Stimulated activated naive CD8-positive, alpha-beta T cell treated with anti-CD3 and anti-CD28 coated beads, Interleukin-15, amount 100 ng/mL, for 72 hours (primary cell): ENCODE measurements at places on chromosomes 1 and 21.

GRCh38 chr1:113677250-113678158 is 81.8 kb downstream of the PHTF1 start:
- DNase-seq: no peak

DNA sequence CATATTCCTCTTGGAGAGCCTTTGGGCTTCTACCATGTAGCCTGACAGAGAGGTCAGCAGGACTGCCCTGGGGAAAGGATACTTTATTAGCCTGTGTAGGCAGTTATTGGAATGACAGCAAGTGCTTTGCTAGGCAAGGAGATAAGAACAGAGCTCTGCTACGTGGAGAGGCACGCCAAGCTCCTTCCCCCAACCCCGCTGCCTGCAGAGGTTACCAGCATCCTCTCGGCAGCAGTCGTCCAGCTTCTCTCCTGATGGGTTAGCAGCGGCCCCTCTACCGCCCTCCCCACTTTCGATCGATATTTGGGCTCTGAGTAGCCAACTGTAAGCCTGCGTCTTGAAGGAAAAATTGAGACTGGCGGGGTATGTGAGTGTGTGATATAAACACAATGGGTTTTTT is 122.3 kb downstream of the DHRS3 start:
- no peak for DNase-seq

DNA sequence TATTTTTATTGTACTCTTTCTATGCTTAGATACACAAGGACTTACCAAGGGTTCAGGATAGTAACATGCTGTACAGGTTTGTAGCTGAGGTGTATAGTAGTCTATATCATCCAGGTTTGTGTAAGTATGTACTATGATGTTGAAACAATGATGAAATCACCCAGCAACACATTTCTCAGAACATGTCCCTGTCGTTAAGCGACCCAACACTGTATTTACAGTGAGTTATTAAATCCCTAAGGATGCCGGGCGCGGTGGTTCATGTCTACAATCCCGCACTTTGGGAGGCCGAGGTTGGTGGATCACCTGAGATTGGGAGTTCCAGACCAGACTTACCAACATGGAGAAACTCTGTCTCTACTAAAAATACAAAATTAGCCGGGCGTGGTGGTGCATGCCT is 21.6 kb upstream of the RCOR3 start:
- no peak for DNase-seq

GRCh38 chr1:230839173-230839572 is 29.1 kb downstream of the C1orf198 start:
- no peak for DNase-seq

GRCh38 chr1:220184506-220184905 is 87.7 kb downstream of the RAB3GAP2 start:
- DNase-seq: no peak

- DNase-seq: no peak
These were observed 587.0 kb downstream of the NPHP4 start for GRCh38 chr1:5405263-5405662.

DNA sequence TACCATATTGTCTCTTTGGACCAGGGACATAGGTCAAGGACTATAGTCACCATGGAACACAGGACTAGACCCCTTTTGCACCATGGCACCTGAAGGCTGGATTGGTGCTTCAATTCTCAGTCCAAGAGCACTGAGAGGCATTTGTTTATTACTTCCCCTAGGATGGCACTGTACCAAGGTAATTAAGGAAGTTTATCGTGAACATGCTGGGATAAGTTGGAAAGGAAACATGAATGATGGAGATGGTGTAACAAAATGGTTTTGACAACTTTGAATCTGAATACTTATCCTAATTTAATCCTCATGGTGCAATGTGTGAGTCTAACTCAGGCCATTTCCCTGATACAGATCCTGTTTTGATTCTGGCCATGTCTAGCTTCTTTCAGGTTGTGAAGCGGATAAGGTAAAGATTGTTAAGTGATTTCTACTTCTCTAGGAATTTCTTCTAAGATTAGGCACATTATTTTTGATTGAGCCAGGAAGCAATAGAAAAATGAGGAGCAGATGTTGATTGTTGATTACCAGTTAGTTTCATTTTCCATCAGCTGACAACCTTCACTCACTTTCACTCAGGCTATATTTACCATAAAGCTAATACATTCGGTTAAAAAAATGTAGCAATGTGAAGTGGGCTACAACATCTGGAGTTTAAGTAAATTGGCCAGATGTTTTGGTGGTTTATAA is 37.3 kb upstream of the SIPA1L2 start:
- no peak for DNase-seq

- DNase-seq: no peak
These were observed 612.2 kb downstream of the SMYD3 start for GRCh38 chr1:245894843-245895242.

DNA sequence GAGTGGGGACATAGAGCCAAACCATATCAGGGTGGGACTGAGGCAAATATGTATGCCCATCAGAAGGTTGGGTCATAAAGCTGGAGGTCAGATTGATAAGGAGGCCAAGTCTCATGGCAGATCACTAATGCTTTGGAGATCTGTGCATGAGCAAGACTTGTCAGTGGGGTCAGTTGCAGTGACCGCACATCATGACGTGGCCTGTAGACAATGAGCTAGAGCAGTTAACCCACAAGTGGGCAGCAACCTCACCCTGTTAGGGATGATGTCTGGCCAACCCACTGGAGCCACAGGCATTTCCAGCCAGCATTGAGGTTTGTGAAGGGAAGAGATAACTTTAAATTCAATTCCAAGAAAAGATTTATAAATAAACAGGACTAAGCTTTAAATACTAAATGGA is 66.7 kb downstream of the XCL1 start:
- DNase-seq: no peak

GRCh38 chr1:85582687-85583591 is 2.4 kb downstream of the CCN1 start:
- no peak for DNase-seq

GRCh38 chr1:229629261-229629660 is 3.2 kb downstream of the URB2 start:
- no peak for DNase-seq

DNA sequence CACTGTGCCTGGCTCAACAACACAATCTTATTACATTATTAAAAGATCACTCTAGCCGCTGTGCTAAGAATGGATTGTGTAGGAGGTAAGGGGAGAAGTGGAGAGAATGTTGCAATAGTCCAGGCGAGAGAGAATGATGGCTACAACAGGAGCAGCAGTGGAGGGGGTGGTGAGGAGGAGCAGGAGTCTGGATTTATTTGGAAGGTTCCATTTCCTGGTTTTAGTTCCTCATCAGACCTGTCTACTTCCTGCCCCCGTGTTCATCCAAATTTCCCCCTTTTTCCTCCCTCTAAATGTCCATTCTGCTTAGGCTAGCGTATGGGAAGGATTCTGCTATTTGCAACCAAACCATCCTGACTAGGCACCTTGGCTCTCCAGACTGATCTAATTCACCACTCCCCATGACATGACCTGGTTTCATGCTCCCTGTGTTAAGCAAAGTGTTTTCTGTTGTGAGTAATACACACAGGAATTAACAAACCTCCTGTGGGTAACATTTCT is 35.1 kb upstream of the EYA3 start:
- no peak for DNase-seq

- DNase-seq: no peak
These were observed 7.6 kb upstream of the PLA2G2D start for GRCh38 chr1:20126806-20127440.

DNA sequence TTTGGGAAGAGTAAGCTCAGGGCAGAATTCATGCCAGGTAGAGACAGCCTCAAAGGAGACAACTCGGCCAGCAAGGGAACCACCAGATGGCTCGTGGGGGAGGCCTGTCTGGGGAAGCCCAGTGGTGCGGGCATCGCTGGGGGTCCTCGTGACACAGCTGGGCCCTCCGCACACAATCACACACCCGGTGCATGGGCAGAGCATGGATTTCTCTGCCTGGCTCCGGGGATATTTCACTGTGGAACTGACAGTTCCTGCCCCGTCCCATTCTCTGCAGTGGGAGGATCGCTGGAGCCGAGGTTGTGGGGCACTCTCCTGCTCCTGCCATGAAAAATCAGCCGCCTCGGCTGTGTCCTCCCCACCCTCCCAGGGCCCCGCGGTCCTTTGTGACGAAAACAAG is 108.0 kb downstream of the CRYAA start:
- no peak for DNase-seq

- no peak for DNase-seq
These were observed 123.7 kb downstream of the NTNG1 start for GRCh38 chr1:107264561-107264960.

DNA sequence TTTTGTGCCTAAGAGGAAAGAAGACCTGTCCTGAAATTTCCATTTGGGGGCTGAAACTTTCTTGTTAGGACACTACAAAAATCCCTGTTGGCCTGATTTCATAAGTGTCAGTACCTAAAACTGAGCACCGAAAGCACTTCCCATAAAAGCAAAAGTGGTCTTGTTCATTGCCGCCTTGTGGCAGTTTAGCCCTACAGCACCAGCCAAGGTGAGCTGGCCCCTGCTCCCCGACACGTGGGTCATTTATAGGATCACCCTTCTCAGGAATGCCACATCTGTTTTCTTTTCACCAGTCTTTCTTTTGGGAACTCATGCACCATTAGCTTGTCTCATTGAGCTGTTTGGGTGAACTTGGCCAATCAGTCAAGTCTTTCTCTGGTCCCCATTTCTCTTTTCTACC is 155.8 kb upstream of the KAZN start:
- DNase-seq: no peak

- no peak for DNase-seq
These were observed 255.1 kb upstream of the CSF3R start for GRCh38 chr1:36737767-36738166.

DNA sequence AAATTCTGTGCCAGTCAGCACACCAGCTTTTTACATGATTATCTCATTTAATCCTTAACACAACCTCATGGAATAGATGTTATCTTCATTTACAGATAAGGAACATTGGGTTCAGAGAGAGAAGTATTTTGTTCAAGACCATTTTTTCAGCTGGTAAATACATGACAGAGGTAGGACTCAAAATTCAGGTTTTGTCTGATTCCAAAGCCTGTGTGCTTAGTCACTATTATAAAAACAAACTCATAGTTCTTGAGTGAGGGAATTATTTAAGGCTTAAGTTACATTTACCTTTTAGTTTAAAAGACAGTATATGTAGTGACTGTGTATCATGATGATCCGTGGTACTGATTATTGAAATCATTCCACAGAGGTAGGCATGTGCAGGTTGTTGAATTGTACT is 125.2 kb downstream of the MAGI3 start:
- DNase-seq: no peak

DNA sequence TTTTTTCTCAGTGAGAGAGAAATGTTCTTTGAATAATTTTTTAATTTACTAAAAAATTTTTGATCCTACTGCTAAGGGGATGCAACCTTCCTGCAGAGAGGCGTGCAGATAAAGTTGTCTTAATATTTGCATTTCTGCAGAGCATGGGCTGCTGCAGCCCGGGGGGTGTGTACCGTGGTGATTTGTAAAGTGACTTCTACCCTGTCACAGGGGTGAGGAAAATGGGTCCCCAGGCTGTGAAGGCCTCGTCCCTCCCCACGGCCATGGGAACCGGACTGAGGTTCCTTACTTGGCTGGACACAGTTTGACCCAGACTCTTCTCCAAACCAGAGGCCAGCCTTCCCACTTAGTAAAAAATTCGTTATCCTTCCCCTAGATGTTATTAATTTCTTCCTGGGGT is 9.5 kb upstream of the C1orf174 start:
- no peak for DNase-seq

GRCh38 chr21:44989537-44989886 is 49.7 kb downstream of the SLX9 start:
- no peak for DNase-seq

DNA sequence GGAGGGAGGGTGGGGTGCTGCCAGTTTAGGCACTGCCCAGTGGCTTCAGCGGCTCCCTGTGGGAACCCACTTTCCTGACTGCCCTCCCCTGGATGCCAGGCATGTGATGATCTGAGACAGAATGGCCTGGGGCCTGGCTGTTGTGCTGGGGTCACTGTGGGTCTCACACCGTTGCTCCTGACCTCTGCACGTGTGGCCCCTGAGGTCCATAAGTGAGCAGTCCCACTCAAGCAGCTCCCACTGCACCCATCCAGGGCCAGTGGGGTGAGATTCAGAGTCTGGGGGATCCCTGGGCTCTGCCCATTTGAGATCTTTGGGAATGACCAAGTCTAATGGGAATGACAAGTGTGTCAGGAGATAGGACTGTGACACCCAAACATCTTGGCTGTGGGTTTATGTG is 18.0 kb downstream of the PODN start:
- no peak for DNase-seq

DNA sequence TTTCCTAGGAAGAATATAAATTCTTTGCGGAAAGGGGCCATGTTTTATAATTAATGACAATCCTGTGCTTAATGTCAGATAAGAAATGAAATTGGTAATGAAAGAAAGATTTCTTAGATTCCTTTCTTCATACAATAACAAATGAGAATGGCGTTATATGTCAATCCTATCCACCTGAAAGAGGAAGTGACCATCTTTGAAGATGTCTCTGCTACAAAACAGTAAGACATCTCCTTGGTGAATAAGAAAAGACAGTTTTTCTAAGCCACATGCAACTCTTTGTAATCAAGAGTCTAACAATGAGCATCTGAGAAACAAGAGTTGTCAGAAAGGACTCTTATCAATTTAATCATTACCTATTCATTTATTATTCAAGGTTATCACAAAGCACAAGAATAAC is 286.0 kb downstream of the VAV3 start:
- DNase-seq: no peak

DNA sequence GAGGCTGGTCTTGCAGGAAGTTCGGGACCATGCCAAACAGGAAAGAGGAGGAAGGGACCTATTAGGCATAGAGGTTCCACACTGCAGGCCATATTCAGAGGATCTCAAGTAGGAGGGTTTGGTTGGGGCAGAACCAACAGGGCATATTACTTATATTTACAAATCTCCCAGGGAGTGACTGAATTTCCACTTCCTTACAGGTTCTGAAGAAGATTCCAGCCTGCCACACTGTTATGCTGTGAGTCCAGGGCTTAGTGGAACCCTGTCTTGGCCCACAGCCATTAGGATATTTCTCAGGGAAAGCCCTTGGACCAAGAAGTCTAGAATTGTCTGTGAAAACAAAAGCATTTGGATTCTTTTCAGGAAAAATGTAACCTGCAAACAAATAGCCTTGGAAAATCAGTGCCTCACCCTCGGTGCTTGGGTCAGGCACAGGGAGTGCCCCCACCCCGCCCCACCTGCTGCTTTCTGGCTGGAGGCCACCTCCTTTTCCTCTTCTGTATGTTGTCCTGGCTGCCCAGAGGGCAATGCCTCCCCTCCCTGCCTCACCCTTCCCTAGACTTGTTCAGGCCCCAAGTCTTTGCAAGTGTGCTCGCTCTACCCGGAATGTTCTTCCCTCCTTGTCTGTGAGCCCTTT is 41.0 kb upstream of the JUN start:
- no peak for DNase-seq

DNA sequence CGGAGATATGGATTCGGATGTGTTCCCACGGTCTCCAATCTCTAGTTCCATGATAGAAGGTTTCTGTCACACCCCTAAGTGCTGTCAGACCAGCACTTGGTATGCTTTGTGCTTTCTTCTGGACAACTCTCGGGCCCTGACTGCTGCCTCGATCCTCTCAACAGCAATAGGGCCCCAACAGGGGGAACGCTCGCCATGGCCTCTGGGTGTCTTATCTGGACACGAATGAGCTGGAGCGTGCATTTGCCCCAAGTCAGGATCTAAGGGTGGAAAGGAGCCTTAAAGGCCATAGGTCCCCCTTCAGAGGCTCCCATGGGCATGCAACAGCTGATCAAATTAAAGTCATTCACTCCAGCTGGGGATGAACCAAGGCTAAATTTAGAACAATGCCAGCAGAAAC is 76.8 kb downstream of the TCP10L start:
- DNase-seq: no peak

- no peak for DNase-seq
These were observed 8.0 kb downstream of the TNFRSF14 start for GRCh38 chr1:2564006-2564814.
